Stomach (tissue), 19 donors: ENCODE measurements at places on chromosomes 5 and 9. TPM values are rescaled to one million over a fixed set of nuclear protein-coding genes. Genes with fewer than 3 reads are reported as not detected.

NEK6 gene
- 24.5 TPM for total RNA-seq

CDH12 gene
- total RNA-seq: not detected

APBA1 gene
- total RNA-seq: 2.7 TPM

C9orf50 gene
- total RNA-seq: not detected

MLANA gene
- not detected for total RNA-seq

ADRA1B gene
- not detected for total RNA-seq

BNC2 gene
- total RNA-seq: 40.8 TPM

TLR4 gene
- total RNA-seq: 11.2 TPM

SPINK6 gene
- not detected for total RNA-seq

DRD1 gene
- total RNA-seq: not detected

DNA sequence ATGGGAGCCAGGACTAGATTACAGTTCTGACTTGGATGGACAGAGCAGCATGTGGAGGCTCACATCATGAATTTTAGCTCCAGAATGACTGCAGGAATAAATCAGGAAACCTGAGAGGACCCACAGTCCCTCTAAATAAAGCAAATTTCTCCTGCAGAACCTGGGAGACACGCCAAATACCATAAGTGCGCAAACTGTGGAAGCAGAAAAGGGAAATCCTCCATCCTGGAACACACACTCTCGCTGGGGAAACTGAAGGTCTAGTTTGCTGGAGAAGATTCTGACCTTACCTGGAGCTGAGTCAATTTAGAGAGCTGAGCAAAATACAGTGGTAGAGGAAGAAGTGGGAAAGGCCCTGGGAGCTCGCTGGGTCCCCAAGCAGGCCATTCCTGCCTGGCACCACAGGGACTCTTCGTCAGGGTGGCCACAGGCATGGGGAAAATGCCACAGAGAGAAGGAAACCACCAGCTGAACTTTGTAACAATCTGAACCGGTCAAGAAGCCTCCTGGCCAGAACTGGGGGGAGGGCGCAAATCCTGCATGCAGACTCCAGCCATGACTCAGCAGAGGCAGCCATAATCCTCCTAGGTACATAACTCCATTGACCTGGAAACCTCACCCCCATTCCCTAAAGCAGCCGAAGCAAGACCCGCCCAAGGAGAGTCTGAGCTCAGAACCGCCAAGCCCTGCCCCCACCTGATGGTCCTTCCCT is 390.9 kb downstream of the LRRC70 start:
- no peak for DNase-seq

DNA sequence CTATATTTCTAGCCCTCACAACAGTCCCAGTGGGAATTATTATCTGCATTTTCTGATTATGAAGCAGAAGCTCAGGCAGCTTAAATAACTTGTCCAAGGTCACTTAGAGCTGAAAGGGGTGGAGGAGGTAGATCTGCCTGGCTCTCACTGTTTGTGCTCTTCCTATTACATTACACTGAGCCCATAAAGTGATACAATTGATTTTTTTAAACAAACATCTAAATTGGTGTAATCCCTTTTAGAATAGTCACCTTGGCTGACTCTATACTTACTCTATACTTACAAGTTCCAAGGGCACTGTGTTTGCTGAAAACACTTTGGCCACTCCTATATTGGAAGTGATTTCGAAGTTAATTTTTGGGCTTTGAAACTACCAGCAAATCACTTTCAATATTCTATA is 144.7 kb downstream of the APBA1 start:
- DNase-seq: no peak

- no peak for DNase-seq
Observed at GRCh38 chr5:30960036-30960435, 233.4 kb upstream of the CDH6 start.

DNA sequence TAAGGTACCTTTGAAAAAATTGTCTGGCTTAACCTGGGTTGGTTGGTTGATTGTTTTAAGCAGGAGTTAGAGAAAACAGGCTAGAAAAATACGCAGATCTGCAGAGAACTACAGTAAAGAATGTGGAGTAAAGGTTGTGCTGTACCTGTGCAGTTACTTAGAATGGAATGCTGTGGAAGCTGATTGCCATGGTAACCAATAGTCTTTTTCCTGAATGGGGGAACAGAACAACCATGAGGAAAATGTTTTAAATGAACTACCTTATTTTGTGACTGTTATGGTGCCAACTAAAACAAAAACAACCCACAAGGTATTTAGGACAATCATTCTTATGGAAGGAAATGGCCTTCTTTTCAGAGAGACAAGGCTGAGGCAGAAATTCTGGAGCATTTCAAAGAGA is 4.8 kb upstream of the HOMER1 start:
- DNase-seq: peak; percentile 51

DNA sequence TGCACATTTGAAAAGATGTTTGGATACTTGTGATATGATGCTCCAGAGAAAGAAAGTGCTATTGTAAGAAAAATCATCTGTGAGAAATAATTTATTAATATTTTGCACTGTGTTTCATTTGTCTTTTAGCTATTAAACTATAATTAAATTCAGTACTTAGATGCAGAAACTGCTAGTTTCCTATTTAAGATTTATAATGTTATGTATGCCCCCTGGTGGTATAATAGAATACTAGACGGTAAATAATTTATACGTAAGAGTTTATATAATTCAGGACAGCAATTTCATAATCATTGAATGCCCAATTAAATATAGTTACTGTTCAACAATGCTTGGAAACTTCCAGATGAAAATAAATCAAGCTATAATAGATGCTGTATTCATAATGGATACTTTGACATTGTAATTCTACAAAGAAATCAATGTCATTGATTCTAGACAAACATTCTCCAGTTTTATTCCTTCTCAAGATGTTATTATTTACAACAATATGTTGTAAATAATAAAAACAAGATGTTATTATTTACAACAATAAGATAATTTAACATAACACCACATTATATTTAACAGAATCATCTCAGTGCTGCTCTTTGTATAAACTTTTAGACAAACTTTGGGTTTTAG is 101.0 kb downstream of the TMEM232 start:
- DNase-seq: no peak

GRCh38 chr5:38462976-38463633 is 93.3 kb downstream of the LIFR start:
- no peak for DNase-seq

DNA sequence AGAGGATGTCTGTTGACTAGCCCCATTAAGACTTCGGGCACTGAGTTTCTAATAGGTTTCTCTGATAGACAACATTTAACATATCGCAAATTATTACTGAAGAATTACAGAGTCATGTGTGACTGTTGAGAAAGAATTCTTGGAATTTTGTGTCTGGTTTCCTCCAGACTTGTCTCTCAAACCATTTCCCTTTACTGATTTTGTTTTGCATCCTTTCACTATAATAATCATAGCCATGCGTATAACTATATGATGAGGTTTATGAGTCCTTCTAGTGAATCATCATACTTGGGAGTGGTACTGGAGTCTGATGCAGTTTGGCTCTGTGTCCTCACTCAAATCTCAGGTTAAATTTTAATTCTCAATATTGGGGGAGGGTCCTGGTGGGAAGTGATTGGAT is 27.0 kb downstream of the ZNF169 start:
- no peak for DNase-seq

DNA sequence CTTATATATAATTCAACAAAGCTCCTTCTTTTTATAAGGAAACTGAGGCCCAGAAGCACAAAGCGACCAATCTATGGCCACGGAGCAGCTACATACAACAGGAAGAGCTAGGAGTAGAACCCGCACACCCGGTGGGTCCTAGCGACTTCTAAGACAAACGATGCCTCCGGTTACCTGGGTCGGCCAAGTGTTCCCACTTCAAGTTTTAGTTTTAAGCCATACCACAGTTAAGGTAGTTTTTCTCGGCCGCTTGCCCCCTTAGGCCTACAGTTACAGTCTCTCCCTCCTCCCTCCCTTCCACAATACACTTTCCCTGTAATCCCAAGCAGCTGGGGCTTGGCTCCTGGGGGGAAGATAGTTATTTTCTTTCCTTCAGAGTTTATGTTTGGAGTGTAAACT is 533 bp downstream of the SREK1IP1 start:
- DNase-seq: no peak

DNA sequence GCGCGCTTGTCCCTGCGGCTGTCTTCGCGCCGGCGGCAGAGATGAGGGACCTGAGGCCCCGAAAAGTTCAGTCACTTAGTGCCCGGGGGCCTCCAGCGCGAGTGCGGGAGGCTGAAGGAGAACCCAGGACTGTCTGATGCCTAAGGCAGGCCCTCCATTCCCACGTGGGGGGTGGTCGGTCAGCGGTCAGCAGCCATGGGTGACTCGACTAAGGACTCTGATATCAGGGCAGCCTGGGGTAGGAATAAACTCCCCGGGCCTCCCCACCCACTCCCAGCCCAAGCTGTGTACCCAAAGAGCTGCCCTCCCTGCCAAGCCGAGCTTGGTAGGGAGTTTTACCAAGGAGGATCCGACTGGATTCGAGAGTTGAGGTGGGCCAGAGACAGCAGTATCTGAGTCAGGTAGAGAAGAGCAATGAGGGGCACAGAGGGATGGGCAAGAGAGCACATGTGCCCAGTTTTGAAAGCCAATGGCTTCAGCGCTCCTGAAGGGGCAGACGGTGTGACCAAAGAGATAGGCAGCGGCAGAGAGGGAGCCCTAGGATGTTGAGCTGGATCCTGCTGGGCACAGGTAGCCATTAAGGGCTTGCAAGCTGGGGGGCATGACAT is 787 bp downstream of the FGFR4 start:
- DNase-seq: no peak

- no peak for DNase-seq
Observed at GRCh38 chr9:84852617-84853301, 183.2 kb downstream of the NTRK2 start.

DNA sequence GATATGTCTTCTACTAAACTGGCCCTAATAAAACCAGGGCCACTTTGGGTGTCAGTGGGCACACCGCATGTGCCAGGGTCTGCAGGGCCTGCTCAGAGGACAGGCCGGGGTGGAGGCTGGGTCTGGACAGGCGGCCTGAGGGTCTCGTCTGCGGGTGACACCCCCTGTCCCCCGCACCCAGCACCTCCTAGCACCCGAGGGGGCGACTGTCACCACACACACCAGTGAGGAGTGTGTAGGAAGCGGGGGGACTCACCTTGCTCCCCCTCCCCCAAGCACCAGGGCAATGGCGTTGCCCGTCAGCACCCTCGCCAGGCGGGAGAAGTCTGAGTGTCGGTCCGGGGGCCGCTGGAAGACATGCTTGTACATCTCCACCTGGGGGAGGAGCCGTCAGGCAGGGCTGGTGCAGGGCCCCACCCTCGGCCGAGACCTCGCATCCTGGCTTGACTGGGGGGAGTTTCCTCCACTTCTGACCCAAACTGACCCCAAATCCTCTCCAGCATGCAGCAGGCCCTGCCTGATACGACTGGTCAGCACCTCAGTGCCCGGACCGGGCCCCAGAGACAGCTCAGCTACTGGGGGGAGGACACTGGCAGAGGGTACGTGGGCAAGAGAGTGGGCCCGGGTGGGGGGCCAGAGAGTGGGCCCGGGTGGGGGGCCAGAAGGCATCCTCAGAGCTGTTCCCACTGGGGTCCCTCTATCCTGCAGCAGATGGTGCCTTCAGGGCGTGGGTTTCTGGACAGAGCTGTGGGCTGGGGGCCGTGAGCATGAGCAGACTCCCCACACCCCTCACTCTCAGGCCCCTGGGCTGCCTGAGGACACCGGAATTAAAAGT is 18.9 kb upstream of the NSMF start:
- no peak for DNase-seq

DNA sequence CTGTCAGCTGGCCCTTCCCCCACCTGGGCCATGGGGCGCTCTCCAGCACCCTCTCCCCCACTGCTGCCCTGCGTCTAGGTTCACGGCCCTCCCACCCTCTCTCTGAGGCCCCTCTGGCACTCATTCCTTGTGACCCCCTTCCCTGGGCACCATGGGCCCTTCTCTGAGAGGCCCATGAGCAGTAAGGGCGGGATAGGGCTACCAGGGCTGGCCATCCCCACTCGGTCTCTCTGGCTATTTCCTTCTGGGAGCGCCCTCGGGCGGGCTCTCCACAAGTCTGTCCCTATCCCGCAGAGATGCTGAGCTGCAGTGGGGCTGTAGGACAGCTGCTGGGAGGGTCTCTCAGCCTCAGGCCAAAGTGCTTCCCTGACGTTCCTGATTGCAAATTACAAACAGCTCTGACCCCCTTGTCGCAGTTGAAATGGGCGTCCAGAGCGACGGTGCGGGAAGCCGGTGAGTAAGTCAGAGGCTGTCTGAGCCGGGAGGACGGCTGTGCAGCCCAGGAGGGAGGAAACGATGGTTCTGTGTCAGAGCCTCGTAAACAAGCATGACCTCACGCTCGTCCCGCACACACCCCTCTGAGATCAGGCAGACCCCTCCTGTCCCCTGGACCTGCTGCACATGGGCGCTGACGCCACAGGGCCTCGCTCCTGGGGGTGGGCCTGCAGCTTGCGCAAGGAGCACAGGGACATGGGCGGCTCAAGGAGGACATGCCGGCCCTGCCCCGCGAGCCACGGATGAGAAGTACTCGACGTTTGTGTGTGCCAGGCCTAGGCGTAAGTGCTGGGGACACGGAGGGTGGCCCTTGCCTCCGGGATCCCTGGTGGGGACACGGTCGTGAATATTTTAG is 36.3 kb upstream of the GFPT2 start:
- no peak for DNase-seq

GRCh38 chr5:126119887-126120442 is 303.2 kb upstream of the GRAMD2B start:
- no peak for DNase-seq

GRCh38 chr9:133509179-133510083 is 15.3 kb downstream of the MYMK start:
- DNase-seq: peak; percentile 68

DNA sequence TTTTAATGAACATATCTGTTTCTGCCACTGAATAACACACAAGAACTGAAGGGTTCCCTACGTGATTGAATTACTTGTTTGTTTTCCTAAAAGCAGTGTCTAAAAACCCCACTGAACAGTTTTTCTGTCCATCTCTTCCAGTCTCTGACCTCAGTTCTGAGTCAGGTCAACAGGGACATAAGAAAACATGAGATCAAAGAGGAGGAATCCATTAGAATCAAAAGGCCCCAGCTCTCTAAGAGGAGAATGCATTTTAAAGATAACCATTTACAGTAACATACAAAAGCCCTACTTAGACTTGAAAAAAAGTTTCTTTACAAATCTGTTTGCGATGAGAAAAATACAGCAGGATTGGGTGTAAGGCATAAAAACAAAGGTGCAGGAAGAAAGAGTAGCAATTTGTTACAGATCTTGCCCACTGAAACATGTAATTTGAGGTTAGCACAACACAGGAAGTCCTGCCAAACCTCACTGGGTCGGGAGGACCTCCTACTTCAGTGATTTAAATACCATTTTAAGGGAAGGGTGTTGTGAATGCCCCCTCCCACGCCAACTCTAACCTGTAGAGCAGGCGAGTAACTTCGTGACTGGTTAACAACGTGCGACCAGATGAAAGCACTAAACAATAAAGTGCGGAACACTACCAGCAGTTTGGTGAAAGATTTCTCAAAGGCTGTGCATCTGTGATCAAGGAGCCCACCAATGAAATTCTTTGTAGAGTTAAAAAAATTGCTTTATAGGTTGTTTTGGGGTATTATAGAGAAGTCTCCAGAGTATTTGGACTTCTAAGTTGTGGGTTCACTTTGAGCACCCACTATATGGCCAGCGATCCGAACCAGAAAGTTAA is 1.3 kb downstream of the QSOX2 start:
- peak; percentile 44 for DNase-seq

GRCh38 chr9:131008909-131009618 is at the start of gene LAMC3:
TSS of gene LAMC3 (plus strand) at chr9:131009174. CDS start at chr9:131009215, 41 bp downstream.
- DNase-seq: no peak
